Tibial artery (tissue), 4 donors: ENCODE measurements at places on chromosomes 1 and 21.

- no peak for DNase-seq
Measured at GRCh38 chr1:221029981-221030649, 150.9 kb downstream of the HLX start.

- peak; percentile 67 for DNase-seq
Measured at GRCh38 chr1:87226341-87226760, 102.3 kb upstream of the LMO4 start.

DNA sequence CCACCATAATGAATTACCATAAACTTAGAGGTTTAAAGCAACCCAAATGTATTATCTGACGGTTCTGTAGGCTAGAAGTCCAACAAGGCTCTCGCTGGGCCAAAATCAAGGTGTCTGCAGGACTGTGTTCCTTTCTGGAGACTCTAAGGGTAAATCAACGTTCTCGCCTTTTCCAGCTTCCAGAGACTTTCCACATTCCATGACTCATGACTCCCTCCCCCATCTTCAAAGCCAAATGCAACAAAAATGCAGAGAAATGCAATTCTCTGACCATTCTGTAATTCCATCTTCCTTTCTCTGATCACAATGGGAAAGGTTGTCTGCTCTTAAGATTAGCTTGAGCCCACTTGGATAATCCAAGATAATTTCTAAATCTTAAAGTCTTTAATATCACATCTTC, 287.1 kb downstream of the LTN1 start:
- DNase-seq, result no peak

DNA sequence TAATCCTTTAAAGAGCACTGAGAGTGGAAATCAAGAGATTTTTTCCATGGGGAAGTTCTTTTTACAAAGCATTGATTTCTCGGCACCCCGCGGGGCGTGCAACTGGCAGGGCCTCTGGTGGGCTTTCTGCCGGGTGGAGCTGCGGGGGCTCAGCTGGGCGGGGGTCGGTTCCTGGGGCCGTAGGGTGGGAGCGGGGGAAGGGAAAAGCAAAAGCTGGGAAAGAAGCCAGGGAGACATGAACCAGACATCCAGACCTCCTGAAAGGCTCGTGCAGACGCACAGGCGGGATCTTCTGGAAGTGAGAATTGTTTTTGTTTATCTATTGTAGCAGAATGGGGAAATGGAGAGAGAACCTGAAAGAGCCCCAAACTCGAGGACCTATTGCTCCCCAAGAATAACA, 235.2 kb downstream of the FAM72C start:
- DNase-seq, result no peak

- DNase-seq, result peak; percentile 10
Measured at GRCh38 chr21:46157396-46157986, 2.1 kb upstream of the FTCD start.

GRCh38 chr1:101175466-101175865, 61.4 kb upstream of the S1PR1 start:
- no peak for DNase-seq

GRCh38 chr1:43947874-43948437, 1.2 kb downstream of the IPO13 start:
- no peak for DNase-seq

GRCh38 chr1:56330391-56331026, 248.9 kb downstream of the PLPP3 start:
- DNase-seq, result no peak

GRCh38 chr1:210624722-210625121, 296.0 kb downstream of the HHAT start:
- no peak for DNase-seq

DNA sequence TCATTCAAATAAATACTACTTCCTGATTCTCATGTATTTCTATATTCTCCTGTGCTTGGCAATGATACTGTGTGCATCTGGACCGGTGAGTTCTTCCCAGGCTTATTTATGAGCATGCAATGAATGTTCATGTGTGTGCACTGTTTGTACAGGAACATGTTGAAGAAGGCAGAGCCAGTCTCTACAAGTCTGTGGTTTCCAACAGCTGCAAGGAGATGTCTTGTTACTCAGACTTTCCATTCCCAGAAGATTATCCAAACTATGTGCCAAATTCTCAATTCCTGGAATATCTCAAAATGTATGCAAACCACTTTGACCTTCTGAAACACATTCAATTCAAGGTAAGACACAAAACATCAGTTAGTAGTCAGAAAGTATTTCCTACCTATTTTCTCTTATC, 19.1 kb downstream of the FMO1 start:
- no peak for DNase-seq

DNA sequence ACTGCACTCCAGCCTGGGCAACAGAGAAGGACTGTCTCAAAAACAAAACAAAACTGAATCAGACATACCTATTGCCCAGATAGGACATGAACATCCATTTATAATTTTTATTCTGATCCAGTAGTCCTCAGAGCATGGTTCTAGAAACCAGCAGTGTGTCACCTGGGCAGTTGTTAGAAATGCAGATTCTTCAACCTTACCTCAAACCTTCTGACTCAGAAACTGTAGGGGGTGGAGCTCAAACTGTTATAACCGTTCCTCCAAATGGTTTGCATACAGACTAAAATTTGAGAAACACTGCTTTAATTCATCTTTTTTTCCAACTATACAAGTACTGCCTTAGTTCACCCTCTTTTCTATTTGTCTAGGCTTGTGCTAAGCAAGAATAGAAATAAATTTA, 6.0 kb downstream of the NASP start:
- no peak for DNase-seq

DNA sequence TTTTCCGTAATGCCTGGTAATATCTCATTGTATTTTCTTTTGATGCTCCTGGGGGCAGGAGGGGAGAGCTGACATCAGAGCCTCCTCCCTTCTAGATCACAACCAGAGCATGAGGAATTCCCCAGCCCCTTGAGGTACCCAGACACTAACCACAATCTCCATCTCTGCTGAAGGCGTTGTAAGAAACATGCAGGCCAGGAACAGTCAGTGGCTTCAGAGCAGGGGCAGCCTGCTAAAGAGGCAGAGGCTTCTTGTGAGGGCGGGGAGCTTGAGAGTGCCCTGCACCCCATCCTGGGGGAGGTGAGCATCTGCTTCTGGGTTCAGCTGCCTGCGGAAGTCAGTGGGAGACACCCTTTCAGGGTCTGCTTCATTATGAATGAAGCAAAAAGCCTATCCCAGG, 19.0 kb downstream of the MAPKAPK2 start:
- DNase-seq, result no peak

- DNase-seq, result no peak
Measured at GRCh38 chr1:26684763-26685508, 10.9 kb upstream of the ARID1A start.

GRCh38 chr21:41769933-41770332, 3.1 kb upstream of the RIPK4 start:
- no peak for DNase-seq

- DNase-seq, result no peak
Measured at GRCh38 chr21:42341776-42342542, 8.8 kb downstream of the TFF2 start.

DNA sequence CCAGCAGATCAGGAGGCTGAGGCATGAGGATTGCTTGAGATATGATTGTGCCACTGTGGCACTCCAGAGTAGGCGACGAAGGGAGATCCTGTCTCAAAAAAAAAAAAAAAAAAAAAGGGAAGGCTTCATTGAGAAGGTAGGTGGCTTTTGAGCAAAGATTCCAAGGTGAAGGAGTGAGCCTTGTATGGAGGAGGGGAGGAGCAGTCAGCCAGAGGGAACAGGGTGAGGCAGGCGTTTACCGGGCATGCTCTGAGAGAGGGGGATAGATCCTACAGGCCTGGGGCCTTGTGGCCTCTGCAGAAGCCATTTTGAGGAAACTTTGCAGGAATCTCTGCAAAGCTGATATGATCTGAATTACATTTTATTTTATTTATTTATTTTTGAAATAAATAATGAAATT, 5.1 kb upstream of the HDAC1 start:
- DNase-seq, result no peak

GRCh38 chr1:9990944-9991343, 6.1 kb upstream of the RBP7 start:
- peak; percentile 33 for DNase-seq

DNA sequence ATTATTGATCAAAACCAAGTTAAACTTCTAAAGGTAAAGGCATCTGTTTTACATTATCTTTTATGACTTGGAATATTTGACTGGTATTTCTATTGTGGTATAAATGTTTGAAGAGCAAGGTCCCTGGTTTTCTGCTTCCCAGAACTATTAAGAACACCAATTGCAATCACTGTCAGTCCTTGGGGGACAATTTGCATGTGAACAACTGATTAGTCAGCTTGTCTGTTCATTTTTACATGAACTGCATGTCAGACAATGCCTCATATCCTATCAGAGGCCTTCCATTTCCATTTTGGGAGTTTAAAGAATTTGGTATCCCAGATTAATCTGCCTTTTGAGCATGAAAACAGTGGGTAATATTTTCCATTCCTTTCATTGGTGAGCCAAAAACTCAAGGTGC, 654.9 kb upstream of the USP24 start:
- DNase-seq, result no peak

DNA sequence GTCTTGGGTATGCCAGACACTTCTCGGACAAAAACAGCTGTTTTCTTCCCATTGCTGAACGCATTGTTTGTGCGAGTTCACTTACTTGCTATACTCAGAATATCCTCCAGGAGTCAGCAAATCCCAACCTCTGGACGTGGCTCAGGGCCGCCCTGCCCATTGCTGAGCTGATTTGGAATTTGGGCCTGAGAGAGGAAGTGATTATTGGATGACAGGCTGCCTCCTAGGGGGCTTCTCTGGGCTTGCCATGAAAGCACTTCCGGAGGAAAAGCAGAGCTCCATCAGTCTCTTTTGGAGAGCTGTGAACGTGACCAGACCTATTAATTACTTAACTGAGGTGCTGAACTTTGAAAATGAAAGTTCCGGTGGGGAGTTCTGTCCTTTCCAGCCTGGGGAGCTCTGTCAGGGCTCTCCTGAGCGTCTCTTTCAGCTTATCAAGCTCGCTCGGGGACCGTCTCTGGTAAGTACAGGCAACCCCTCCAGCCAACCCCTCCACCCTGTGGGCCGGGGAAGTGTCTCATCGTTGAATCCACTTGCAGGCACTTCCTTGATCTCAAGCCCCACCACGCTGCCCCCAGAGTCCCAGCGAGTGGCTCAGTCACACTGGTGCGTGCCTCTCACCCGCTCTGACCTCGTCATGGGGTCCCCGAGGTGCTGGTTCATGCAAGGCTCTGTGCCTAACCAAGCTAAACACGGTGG, 76.9 kb downstream of the CLIC6 start:
- peak; percentile 75 for DNase-seq

DNA sequence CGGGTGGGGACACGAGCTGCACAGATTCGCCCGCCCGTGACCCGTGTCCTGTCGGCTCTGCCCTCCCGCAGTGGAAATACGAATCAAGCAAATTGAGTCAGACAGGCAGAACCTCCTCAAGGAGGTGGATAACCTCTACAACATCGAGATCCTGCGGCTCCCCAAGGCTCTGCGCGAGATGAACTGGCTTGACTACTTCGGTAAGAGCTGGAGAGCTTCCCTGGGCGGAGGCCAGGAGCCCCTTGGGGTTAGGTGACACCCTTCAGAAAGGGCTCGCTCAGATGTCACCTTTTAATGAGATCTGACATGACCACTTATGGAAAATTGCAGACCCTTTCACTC, 489 bp downstream of the CDCA8 start:
- no peak for DNase-seq

GRCh38 chr1:7236844-7237515, 451.7 kb downstream of the CAMTA1 start:
- no peak for DNase-seq
